CD8-positive, alpha-beta T cell (primary cell): ENCODE measurements at places on chromosomes 4 and X.

DNA sequence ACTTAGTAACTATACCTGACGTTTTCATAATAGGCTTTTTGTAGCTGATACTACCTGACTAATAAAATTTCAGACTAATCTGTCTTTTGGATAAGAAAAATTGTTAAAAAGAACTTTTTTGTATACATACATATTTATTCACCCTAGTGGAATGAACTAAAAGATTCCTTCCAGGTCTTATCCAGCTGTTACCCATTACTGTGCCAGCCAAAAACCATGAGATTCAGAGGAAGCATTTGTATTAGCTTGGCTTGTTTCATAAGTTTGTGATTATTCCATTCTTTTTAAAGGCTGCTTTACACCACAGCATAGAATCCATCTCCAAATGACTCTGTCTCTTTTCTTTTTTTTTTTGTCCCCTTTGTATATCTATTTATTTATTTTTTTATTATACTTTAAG lies 149.4 kb downstream of the FAT4 start:
- no peak for DNase-seq

- DNase-seq: peak; percentile 20
Measured at GRCh38 chr4:177441061-177441802, 1.0 kb downstream of the AGA start.

GRCh38 chr4:124745985-124746801 lies 33.7 kb upstream of the ANKRD50 start:
- no peak for DNase-seq

- DNase-seq: no peak
Measured at GRCh38 chr4:69089388-69089787, 6.9 kb upstream of the UGT2B7 start.

- DNase-seq: no peak
Measured at GRCh38 chr4:70239884-70240591, 2.4 kb upstream of the CSN3 start.

- no peak for DNase-seq
Measured at GRCh38 chrX:68922013-68922412, 93.2 kb downstream of the EFNB1 start.

GRCh38 chr4:83855044-83855443 lies 319.1 kb downstream of the GPAT3 start:
- DNase-seq: no peak

DNA sequence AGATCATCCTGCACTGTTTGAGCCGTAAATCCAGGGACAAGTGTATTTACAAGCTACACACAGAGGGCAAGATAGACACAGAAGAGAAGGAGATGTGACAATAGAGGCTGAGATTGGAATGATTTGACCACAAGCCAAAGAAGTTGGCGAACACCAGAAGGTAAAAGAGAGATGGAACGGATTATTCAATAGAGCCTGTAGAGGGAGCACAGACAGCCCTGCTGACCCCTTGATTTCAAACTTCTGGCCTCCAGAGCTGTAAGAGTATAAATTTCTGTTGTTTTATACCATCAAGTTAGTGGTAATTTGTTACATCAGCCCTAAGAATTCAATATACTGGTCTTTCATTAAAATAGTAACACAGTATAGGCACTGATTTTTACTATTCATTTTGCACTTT lies 447.8 kb downstream of the FAT4 start:
- DNase-seq: no peak
